CMK (cell line): ENCODE measurements at places on chromosomes 1 and 21.

DNA sequence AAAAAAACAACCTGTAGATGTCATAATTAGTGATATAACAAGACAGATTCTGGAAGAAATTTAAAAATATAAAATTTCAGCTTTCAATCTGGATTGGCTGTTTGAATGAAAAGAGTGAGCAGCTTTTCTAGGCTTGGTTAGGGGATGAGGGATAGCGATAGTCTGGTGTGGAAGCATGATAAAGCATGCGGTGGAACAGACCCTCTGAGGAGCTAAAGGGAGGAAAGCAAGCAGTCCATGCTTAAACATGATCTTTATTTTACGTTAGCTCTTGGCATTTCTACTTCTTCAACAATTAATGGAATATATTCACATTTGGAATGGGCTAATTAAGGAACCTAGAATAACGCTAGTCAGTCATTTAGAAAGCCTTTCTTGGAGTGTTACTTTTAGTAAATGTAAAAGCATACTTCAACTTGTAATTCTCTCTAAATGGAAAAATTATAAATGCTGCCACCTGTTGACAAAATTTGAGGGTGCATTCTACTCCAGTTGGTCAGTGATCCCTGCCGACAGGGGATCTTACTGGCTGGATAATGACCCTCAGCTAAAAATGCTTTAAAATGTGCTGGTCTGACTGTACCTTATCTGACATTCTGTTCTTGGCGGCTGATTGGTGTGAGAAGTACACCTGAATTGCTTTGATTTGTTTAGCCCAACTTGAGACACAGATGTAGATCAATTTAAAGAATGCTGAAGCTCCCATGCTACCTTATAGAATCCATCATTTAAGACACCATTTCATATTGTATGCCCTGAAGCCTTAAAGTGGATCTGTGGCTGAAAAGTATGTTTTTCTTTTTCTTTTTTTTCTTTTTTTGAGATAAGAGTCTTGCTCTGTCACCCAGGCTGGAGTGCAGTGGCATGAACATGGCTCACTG lies 61.2 kb downstream of the AK4 start:
- DNase-seq, result no peak

- DNase-seq, result peak; percentile 29
These were observed 57.5 kb downstream of the ERG start for GRCh38 chr21:38440746-38441145.

- no peak for DNase-seq
These were observed 9.0 kb downstream of the FBXO2 start for GRCh38 chr1:11645270-11645669.

DNA sequence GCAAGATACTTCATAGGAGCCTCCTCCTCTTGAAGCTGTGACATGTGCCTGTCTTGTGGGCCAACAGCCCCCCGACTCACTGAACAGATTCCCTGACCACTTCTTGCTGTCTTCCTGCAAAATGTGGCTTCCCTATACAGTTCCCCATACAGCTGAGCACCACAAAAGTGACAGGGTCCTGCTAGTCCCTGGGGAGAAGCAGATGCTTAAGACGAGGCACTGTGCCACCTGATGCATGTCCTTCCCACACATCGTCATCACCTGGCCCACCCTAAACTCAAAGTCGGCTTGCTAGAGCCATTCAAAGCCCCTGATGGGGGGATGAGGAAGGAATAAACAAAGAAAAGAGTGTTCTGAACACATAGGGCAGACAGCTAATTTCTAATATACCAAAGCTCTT lies 29.2 kb upstream of the ETV3 start:
- DNase-seq, result no peak

- DNase-seq, result no peak
These were observed 290.4 kb downstream of the AKT3 start for GRCh38 chr1:243559575-243560162.

DNA sequence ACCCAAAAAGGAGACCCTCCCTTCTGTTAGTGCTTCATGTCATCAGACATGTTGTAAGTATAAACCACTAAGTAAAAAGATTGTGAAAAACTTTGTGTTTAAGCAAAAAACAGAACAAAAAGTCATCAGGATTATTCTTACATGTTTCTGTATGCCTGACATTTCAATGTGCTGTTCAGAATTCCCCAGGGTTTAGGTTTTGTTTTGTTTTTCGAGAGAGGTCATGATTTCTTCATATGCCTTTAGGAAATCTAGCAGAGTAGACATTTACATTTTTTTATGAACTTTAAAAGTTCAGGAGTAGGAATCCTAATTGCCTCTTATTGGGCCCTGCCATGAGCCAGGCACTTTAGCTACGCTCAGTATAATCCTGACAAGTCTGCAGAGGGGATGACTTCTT lies 85.3 kb downstream of the VPS13D start:
- DNase-seq, result no peak

GRCh38 chr1:16082283-16083038 lies 9.0 kb upstream of the FAM131C start:
- peak; percentile 36 for DNase-seq

- DNase-seq, result no peak
These were observed 1.3 kb downstream of the KDM5B start for GRCh38 chr1:202806845-202807450.

GRCh38 chr1:8025671-8026144 lies 401 bp downstream of the ERRFI1 start:
- no peak for DNase-seq

DNA sequence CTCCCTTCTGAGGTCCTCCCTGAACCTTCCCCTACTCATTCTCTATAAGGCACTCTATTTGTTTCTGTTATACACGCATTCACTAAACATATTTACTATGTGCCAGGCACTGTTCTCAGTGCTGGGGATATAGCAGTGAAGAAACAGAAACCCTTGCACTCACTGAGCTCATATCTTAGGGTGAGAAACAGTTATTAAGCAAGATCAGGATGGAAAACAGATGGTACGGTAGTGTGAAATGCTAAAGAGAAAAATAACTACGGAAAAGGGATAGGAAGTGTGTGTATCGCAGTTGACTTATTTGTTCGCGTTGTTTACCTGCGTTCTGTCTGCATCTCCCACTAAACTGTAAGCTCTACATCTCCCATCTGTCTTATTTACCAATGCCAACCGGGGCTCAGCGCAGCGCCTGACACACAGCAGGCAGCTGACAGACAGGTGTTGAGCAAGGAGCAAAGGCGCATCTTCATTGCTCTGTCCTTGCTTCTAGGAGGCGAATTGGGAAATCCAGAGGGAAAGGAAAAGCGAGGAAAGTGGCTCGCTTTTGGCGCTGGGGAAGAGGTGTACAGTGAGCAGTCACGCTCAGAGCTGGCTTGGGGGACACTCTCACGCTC lies 572 bp downstream of the CYB5RL start:
- DNase-seq, result no peak

DNA sequence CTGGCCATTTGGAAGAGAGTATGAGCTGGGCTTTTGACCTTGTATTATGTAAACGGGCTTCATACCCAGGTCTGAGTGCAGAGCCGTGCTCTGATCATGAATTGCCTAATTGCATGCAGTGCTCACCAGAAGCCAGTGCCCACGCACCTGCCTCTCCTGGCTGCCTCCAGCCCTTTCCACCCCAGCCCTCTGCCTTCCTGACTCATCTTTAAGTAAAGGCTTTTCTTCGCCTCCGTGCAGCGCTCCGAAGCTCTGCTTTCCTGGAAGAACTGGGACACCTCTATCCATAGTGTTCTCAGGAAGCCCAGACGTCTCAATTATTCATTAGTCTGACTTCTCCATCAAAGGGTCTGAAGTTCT lies 413.7 kb downstream of the PTPRU start:
- DNase-seq, result no peak

GRCh38 chr21:33256019-33256418 lies 10.1 kb upstream of the IL10RB start:
- DNase-seq, result no peak

GRCh38 chr21:28627261-28627660 lies 365.4 kb downstream of the LTN1 start:
- no peak for DNase-seq

GRCh38 chr1:1089731-1090423 lies 15.8 kb upstream of the RNF223 start:
- DNase-seq, result no peak

DNA sequence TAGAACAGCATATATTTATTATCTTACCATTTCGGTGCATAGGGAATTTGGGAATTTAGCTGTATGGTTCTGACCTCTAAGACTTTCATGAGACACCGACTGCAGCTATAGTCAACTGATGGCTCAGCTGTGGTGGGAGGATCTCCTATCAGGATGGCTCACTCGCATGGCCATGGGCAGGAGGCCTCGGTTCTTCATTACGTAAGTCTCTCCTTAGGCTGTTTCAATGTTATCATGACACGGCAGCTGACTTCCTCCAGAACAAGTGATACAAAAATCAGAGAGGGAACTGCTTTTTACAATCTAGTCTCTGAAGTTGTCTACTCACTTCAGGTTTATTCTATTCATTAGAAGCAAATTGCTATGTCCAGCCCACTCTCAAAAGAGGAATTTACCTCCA lies 13.3 kb upstream of the CAPN8 start:
- peak; percentile 86 for DNase-seq

- DNase-seq, result no peak
These were observed 717 bp downstream of the UBIAD1 start for GRCh38 chr1:11273595-11274234.

- DNase-seq, result no peak
These were observed 27.6 kb upstream of the POGK start for GRCh38 chr1:166811691-166812090.

DNA sequence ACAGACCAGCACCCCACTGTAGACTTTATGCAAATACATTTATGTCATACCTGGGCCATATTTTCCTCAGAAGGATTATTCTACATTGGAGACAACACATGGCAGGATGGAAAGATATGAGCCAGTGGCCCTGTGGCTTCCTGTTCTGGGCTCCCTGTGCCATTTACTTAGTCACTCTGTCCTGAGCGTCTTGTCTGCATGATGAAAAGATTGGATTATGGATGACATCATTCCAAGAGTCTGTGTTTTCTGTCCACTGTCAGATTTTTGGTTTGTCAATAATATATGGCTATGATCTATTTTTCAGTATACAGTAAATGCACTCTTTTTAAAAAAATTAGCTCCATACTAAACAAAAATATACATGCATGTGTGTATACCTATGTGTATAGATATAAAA lies 30.8 kb downstream of the IGSF5 start:
- no peak for DNase-seq

GRCh38 chr1:106727171-106727570 lies 329.3 kb upstream of the PRMT6 start:
- no peak for DNase-seq

- DNase-seq, result no peak
These were observed 4.4 kb upstream of the WDR64 start for GRCh38 chr1:241647658-241648057.

DNA sequence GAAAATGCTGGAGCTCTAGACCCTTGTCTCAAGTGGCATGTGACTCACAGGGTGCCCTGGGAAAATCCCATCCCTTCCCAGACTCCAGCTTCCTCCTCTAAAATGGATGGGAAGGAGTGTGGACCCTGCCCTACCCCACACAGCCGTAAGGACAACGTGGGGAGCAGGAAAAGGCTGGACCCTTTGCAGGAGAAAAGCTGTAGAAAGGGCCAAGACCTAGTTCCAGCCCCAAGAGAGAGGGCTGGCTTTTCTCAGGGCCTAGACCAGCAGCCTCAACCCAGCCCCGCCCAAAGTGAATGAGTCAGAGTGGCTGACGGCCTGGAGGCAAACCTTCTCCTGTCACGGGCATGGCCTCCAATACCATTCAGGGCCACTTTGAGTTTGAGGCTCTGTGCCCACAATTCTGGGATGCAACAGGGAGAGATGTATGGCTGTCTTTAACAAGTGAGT lies 1.1 kb downstream of the LAMB3 start:
- DNase-seq, result no peak

- no peak for DNase-seq
These were observed 172.2 kb upstream of the ETV3 start for GRCh38 chr1:157310401-157310800.

- no peak for DNase-seq
These were observed 49.8 kb upstream of the OLIG2 start for GRCh38 chr21:32975811-32976431.

- DNase-seq, result no peak
These were observed 57.8 kb upstream of the HSD17B7 start for GRCh38 chr1:162732566-162733335.

GRCh38 chr1:31412732-31413404 lies at the start of gene SERINC2:
SERINC2 (plus strand) TSS chr1:31413213; CDS start chr1:31413266, 53 bp downstream.
- DNase-seq, result no peak

DNA sequence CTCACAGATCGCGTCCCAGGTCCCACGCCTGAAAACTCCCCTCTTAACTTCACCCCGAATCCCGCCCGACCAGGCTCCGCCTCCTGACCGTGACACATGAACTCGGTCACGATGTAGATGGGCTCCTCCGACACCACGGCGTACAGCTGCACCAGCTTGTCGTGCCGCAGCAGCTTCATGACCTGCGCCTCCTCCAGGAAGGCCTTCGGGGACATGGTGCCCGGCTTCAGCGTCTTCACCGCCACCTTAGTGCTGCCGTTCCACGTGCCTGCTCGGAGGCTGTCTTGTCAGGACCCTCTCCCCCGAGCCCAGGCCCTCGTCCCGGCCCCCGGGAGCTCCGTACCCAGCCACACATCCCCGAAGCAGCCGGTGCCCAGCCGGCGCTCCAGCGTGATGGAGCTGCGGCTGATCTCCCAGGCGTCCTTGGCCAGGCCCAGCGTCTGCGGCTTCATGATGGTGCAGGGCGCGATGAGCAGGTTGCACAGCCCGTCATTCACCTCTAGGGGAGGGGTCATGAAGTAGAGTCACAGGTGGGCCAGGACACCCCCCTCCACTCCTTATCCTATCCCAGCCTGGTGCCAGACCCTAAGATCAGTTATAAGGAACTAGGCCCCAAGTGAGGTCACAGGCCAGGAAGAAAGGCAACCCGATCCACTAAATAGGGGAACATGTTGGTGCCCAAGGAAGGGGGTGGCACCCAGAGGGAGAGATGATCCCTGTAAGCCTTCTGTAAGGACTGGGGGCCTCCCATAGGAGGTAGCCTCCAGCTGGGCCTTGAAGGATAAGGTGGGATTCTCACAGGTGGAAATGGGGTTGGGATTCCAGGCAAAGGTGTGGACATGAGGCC lies 11.6 kb upstream of the AHDC1 start:
- no peak for DNase-seq

- no peak for DNase-seq
These were observed 11.2 kb upstream of the GATAD2B start for GRCh38 chr1:153933955-153934354.

- DNase-seq, result no peak
These were observed 4.0 kb upstream of the LAMC1 start for GRCh38 chr1:183019139-183019740.
